Memory B cell (primary cell): ENCODE measurements at places on chromosomes 7 and 10.

GRCh38 chr7:33062023-33062781 is at the start of gene NT5C3A:
Gene NT5C3A, minus strand, starts transcription at chr7:33062776. Its CDS starts 71 bp downstream, at chr7:33062705.
- no peak for DNase-seq

DNA sequence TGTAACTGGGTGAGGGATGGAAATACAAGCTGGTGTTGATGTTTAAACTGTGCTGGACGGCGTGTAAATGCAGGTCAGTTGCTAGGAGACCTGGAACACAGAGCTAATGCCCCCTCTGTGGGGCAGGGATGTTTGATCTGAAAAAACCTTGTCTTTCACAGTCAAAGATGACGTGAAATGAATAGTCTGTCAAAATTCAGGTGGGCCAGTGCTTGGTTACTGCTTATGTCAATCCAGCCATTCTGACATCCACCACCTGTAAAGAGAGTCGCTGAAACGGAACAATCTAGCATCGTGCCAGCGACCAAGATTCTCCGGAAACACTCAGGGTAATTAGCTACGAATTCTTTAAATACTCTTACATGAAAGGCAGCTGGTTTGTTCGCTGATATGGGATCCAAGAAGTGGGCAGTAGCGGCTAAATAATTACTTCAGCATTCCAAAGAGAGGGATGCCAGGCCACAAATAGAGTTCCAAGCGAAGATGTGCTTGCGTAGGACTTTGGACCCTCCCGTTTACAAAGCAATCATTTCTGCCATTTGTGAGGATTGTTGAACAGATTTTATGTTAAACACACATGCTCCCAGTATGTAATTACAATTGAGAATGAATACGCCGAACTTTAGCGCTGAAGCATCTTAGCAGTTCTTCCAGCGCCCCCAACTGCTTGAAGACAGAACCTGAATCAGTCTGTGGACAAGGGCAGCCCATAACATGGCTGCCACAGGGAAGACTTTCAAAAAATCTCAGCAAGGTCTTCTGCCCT is 7.3 kb upstream of the ASB4 start:
- no peak for DNase-seq

DNA sequence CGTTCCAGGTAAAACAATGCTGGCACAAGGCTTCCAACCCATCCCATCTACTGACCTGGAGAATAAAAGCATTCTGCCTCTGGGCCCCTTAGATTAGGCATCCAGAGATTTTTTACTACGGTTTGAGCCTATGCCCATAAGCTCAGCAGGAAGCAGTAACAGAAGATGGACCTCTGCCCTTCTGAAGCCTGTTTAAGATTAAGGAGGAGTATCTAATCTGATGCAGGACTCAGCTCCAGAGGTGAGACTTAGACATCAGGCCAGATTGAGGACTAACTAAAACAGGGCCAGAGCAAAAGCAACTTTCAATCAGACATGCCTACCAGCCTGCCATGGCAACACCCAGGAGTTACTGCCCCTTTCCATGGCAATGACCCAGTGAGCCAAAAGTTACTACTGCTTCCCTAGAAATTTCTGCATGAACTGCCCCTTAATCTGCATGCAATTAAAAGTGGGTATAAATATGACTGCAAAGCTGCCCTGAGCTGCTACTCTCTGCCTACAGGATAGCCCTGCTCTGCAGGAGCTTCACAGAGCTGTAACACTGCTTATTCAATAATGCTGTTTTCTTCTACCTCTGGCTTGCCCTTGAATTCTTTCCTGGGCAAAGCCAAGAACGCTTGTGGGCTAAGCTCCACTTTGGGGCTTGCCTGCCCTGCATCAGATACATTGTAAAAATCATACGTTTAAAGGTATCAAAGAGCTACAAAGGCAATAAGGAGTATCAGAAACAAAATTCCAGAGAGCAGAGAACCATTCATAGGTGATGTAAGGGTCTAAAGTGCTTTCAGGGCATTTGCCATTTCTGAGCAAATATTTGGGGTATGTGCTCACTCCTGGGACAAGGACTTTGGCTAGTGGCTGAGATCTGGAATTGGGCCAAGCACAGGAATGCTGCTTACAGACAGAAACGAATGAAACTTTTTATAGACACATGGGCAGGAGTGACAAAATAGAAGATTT is 25.0 kb upstream of the CNNM1 start:
- DNase-seq, result no peak

DNA sequence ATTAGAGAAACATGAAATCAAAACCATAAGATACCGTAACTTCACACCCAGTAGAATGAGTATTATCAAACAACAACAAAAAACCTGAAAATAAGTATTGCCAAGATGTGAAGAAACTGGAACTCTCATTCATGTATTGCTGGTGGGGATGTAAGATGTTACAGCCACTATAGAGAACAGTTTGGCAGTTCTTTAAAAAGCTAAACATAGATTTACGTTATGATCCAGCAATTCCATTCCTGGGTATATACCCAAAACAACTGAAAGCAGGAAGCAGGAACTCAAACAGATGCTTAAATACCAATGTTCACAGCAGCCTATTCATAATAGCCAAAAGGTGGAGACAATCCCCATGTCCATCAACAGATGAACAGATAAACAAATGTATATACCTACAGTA is 72.5 kb downstream of the NT5C2 start:
- no peak for DNase-seq

DNA sequence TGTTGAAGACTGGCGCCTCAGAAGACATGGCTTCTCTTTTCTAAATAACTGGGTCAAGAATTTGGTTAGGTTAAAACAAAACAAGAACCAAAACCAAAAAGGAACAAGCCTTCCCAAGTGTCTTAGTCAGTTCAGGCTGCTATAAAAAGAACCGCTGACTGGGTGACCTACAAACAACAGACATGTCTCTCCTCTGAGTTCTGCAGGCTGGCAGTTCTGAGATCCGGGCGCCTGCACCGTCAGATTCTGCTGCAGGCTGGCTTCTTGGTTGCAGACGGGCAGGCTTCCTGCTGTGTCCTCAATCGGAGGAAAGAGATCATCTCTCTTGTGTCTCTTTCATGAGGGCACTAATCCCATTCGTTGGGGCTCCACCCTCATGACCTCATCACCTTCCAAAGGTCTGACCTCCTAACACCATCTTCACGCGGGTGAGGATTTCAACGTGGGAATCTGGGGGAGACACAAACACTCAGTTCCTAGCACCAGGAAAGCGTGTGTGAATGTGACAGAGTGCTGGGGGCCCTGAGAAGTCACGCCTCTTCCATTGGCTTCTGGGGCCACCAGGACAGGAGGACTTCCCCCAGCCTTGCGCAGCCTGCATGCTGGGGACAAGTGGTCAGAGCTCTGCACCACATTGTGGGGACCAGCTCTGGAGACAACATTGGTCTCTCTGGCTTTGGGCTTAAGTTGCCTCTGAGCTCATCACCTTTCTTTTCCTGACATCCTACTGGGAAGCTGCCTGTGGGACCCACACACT is 63.1 kb downstream of the ASB13 start:
- no peak for DNase-seq

DNA sequence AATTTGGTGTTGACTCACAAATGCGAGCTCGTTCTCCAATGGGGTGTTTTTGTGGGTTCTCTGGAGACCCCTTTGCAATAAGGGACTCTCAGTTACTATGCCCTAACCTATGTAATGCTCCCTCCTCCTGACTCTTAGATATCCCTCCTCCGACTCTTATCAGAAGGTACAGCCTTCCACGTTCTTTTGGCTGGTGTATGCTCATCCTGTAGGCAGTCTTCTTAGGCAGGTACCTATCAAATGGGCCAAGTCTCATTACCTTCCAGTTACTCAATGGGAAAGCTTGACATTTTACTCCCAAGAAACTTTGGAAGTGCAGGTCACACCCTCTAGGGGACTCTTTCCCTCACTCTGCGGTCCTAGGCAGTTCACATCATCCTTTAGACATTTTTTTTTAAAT is 32.6 kb downstream of the SLC26A5 start:
- DNase-seq, result no peak

- no peak for DNase-seq
Measured at GRCh38 chr10:122861711-122862161, 16.1 kb upstream of the CUZD1 start.

DNA sequence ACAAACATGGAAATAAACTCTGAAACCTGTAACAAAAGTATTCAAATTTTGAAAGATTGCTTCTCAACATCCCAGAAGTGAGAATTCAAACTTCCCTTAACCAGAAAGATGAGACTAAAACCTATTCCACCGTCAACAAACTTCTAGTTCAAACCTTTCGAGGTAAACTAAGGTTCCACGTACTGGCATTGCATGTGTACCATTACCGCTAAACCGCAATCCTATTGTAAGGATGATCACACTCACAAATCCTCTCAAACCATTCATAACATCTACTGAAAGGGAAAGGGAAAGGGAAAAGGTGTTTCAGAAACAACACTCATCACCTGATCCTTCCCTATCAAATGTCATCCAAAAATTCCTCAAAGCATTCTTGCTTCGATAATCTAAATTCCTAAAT is 3.1 kb downstream of the SMURF1 start:
- DNase-seq, result no peak

- DNase-seq, result no peak
Measured at GRCh38 chr10:37576154-37576553, 281.3 kb downstream of the ZNF248 start.

DNA sequence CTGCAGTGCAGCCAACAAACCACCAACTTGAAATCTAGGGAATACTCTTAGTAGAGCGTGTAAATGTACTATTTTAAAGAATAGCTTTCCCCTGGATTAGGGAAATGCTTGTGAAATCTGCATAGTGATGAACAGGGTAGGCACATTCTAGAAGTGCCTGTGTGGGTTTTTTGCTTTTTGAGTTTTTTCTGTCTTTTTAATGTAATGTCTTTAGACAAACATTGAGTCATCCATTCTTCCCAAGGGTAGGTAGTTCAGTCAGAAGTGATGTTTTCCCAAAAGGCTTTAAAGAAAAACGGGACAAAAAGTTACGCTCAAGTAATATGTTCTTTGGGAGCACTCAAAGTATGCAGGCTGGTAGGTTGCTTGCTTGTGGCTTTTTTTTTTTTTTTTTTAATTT is 130.0 kb downstream of the AUTS2 start:
- DNase-seq, result no peak

DNA sequence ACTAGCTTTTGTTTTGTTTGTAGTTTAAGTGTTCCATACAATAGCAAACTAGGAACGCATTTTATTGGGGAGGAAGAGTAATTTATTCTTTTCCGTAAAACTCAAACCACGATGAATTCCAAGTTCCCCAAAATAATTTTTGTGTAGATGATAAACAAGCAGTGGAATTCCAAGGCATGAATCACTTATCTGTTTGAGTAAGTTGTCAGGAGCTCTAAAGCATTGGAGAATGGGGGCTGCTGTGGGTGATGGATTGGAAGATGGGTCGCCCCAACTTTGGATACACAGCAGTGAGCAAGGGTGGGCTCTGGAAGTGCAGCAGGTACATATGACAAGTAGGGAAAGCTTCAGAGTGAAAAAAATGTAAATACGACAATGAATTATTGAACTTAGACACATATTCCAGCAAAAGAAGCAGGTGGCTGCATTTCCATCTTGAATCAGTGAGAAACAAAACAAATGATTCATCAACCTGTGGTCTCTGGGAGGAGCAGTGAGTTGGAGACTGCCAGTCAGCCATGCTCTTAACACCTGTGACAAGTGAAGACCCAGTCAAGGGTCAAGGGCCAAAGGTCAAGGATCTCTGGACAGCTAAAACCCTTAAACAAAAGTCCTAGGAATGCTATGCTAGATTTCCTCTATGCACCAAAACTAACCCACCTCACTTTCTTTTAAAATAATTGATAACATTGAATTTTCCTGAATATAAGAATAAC is 34.2 kb upstream of the ADRB1 start:
- no peak for DNase-seq

DNA sequence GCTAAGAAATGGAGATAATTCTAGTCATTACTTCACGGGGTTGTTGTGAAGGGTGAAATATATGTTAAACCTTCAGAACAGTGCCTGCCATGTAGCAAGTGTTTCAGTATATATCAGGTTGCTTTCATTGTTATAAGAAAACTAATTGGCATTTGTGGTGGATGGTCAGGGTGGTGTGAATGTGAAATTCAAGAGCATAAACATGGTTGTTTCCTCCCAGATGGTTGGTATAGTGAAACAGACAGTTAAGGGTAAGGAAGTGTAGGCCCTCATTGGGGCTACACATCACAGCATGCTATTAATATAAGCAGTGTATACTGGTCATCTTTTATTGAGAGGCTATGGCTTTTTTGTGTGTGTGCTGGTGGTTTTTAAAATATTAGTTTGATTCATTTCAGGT is 171.6 kb downstream of the AUTS2 start:
- no peak for DNase-seq

GRCh38 chr7:80498481-80499349 is 13.1 kb downstream of the GNAT3 start:
- DNase-seq, result no peak

GRCh38 chr10:122227754-122228153 is 43.3 kb upstream of the BTBD16 start:
- DNase-seq, result no peak

GRCh38 chr10:86686972-86687371 is 18.7 kb downstream of the LDB3 start:
- DNase-seq, result no peak

DNA sequence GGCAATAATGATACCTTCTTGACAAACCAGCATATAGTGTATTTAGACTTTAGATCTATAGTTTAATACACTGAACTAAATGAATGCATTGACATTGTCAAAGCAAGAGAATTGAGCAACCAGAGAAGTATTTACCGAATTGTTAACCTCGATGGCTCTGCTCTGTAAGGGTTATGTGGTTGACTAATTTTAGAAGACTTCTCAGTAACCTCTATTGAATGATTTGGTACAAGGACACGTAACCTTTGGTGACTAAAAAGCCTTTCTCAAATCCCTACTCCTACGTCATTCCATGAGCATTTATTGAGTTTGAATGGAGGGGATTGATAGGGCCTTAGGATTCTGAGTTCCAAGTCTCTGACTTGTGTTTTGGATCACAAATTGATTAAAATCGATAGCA is 67.6 kb downstream of the MDFIC start:
- no peak for DNase-seq

GRCh38 chr10:97222326-97222961 is 36.7 kb upstream of the SLIT1 start:
- no peak for DNase-seq

- no peak for DNase-seq
Measured at GRCh38 chr7:4845740-4846142, 16.1 kb downstream of the PAPOLB start.

DNA sequence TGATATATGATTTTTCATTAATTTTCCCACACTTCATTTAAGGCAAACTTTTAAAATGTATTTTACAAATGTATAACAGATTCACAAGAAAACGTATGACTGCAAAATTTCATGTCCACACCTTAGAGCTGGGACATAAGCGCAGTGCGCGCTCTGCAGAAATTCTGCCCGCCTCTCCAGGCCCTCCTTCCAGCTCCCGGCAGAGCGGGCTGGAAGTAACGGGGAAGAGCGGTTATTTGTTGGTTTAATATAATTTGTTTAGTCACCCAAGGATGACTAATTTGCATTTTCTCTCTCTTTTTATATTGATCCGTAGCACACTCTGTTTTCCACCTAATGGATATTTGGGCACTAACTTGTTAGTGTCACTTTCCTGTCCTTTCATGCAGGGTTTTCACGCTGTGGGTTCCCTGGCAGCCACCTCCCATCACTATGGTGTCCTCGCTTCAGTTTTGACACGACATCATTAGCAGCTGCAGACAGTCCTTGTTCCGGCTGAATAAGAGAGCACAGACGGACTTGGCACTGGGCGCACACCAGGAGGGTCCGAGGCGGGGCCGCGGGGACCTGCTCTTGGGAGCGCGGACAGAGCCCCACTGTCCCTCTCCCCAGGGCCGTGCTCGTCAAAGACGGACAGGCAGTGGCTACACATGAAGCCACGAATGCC is 129.2 kb upstream of the SEC61G start:
- no peak for DNase-seq
